ENCODE measurements at places on chromosomes 16 and 17. TPM values are rescaled to one million over a fixed set of nuclear protein-coding genes. Genes with fewer than 3 reads are reported as not detected.

DNA sequence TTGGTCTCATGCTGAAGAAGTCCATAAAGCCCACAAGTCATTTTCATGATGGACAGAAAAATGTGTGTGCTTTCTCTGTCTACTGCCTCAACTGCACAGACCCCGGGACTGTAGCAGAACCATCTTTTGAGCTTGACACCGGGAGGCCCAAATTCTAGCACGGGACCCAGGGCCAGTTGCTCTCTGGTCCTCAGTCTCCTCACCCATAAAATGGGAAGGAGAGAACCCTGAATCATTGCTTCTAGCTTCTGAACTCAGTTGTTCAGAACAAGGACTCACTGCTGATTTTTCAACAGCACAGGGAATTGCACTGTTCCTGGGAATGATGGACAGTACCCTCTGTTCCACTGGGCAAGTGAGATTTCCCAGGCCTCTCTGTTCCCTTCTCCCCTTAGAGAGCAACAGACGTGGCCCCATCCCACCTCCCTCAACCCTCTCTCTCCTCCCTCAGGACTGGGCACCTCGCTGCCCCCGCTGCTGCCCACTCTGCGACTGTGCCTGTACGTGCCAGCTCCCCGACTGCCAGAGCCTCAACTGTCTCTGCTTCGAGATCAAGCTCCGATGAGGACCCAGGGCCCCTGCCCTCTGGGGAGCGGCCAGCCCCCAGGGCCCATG, 2.2 kb upstream of the ALDOA start:
- no peak for DNase-seq

The CBFA2T3 gene
- total RNA-seq: 0.35 TPM

The GCGR gene
- total RNA-seq: 1.0 TPM

- DNase-seq: no peak
Observed at GRCh38 chr16:12876778-12877177, 24.6 kb upstream of the SHISA9 start.

- no peak for DNase-seq
Observed at GRCh38 chr17:3038941-3039340, 24.5 kb downstream of the OR1D5 start.

DNA sequence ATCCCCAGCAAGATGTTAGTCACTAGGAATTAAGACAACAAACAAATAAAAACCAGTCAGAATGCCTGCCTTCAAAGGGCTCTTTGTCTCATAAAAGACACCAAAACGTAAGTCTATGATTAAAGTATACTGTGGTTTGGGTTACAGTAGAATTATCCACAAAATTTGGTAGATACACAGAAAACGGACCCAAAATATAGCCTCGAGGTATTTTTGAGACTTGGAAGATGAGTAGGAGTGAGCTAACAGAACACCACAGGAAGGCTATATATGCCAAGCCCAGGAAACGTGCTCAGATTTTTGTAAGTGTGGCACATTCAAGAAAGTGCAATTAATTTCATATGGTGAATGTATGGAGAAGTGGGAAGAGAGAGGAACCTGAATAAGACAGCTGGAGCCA, 831.4 kb downstream of the CDH11 start:
- no peak for DNase-seq

- no peak for DNase-seq
Observed at GRCh38 chr17:43736389-43736788, 22.2 kb downstream of the SOST start.

- peak; percentile 80 for DNase-seq
Observed at GRCh38 chr17:954431-955164, 25.0 kb downstream of the NXN start.

GRCh38 chr16:49515016-49515565, 141.5 kb downstream of the C16orf78 start:
- DNase-seq: no peak

The ITGA2B gene
- 5.9 TPM for total RNA-seq

DNA sequence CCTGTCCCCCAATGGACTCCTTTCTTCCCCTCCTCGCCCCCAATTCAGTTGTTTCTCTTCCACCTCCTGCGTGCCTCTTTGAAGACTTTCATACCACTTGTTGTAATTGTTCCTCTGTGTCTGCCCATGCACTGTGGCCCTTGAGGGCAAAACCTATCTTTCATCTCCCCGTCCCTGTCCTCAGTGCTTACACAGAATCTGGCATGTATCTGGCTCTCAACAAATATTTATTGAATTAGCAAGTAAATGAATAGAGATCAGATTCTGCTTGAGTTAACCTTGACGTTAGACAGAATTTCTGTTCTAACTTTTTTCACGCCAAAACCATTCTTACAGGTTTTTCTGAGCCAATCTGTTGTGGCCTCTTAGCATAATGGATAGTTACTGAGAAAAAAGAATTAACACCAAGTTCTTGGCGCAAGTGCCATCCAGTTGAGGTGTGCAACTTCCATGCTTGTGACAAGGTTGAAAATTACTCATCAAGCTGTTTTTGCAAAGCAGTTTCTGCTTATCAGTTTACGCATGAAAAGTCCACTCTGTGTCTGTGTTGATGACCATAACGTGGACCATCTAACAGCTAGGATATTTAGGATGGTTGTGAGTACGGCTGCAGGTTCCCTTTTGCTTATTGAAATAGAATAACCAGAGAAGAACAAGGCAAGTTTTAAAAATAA, 215.1 kb downstream of the PRKCA start:
- DNase-seq: no peak

DNA sequence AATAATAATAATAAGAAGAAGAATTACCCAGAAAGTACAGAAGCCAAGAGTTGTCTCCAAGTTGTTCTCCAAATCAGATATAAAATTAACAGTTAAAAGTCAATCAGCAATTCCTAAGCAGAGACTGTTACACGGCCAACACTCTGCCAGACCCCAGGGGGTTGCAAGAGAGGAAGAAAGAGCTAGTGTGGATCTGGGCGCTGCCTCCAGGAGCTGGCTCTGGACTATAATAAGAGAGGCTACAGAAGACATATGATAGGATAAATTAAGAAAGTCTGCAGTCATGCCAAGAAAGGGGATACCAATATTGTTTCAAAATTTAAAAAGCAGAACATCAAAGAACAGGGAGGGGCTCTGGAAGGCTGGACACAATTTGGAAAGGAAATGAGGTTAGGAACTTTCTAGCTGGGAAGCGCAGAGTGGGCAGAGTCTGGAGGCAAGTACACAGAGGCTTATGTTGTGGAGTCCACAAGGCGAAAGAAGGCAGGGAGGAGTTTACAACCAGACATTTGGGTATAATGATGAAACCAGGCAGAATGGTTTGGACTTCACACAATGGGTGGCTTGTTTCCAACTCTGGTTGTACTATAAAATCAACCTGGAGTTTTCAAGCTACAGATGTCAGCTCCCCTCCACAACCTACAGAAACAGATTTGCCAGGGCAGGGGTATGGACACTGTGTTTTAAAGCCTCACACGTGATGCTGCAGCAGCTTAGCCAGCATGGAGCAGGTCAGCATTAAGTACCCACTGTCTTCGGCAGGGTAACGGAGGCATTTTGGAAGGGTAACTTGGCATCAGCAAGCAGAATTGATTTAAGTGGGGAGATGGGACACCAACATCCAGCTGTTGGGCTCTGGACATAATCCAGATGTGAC, 49.4 kb downstream of the SLC39A11 start:
- no peak for DNase-seq

The GNG13 gene
- not detected for total RNA-seq

DNA sequence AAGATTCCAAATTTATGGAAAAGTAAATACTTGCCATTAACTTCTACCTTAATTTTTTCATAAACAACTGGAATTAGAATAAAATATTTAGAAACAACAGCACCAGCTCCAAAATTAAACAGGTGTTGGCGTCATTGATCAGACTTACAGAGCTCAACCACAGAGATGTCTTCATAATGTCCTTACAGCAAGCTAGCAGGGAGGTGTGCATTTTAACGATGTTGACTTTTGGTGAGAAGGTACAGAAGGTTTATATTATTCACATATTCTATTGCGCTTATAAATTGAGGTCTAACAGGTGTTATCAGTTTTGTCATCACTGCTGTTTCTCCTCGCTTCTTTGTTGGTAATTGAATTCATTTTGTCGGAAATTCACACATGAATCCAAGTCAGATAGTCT, 226.2 kb upstream of the CA10 start:
- no peak for DNase-seq

- DNase-seq: peak; percentile 62
Observed at GRCh38 chr16:67284699-67285646, 5.6 kb downstream of the PLEKHG4 start.

- DNase-seq: no peak
Observed at GRCh38 chr17:57959929-57960328, 4.7 kb upstream of the CUEDC1 start.

The ADGRG3 gene
- total RNA-seq: not detected

The WNT9B gene
- total RNA-seq: not detected

DNA sequence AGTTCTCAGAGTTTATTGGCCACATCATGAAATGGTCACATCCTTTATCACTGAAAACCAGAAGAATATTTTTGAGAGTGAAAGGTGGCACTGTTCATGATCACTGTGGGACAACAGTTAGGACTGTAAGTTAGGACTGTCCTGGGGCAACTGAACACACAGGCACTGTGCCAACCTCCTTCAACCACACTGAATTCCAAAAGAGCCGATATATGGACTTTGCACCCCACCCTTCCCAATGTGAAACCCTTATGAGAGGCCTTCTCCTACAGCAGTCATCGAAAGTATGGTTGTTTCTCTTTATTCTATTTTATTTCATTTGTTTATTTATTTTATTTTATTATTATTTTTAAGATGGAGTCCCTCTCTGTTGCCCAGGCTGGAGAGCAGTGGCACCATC, 353.5 kb downstream of the TOX3 start:
- DNase-seq: no peak

The ZG16 gene
- total RNA-seq: 1.9 TPM

GRCh38 chr17:1260770-1261161, 9.5 kb upstream of the BHLHA9 start:
- no peak for DNase-seq

DNA sequence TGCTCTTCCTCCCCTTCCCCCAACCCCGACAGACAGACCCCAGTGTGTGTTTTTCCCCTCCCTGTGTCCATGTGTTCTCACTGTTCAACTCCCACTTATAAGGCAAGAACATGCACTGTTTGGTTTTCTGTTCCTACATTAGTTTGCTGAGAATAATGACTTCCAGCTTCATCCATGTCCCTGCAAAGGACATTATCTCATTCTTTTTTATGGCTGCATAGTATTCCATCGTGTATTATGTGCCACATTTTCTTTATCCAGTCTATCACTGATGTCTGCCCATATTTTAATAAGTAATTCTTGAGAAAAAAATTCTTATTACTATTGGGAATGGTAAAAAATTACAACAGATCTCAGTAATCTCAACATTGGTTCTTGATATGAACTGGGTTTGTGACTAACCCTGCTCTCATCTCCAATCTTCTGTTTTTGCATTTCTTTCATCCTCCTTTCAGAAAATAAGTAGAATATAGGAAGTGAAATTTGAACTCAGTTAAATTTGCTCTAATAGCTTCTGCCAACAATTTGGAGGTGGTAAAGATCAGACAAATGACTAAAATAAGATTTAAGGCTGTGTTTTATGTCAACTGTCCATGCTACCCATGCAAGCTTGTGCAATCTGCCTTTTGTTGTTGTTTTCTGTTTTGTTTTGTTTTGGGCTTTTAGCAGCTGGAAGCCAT, 11.1 kb downstream of the MARF1 start:
- DNase-seq: no peak

- DNase-seq: peak; percentile 41
Observed at GRCh38 chr17:68777856-68778694, 176.9 kb upstream of the FAM20A start.

The NGFR gene
- total RNA-seq: 1.6 TPM

GRCh38 chr16:88659160-88659559, 3.7 kb downstream of the MVD start:
- DNase-seq: no peak

- DNase-seq: no peak
Observed at GRCh38 chr17:62666801-62667591, 39.5 kb downstream of the MRC2 start.

The IL21R gene
- total RNA-seq: 0.12 TPM

- no peak for DNase-seq
Observed at GRCh38 chr16:60727851-60728250, 1308.4 kb downstream of the CDH8 start.
